ENCODE measurements at places on chromosomes 7 and 10.

GRCh38 chr7:155259866-155260497, 37.7 kb upstream of the INSIG1 start:
- no peak for DNase-seq

DNA sequence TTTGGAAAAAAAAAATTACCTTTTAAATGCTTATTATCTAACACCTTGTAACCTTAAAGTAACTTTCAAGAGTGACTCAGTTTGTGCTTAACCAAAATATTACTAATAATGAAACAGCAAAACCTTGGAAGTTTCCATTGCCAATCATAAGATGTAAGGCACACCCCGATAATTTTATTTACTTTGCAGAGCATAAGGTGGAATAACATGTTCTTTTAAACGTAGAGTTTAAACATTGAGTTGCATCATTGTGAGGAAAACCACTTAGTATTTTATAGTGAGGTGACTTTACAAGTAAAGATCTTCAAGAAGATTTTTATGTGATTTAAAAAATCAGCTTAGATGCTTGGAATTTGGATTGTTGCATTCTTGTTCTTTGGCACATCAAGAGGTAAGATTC, at the start of gene PNLIPRP3:
TSS of gene PNLIPRP3 (plus strand) at position 177 of the 400 bp plus-strand sequence. CDS start at position 343, 166 bp downstream.
- no peak for DNase-seq

DNA sequence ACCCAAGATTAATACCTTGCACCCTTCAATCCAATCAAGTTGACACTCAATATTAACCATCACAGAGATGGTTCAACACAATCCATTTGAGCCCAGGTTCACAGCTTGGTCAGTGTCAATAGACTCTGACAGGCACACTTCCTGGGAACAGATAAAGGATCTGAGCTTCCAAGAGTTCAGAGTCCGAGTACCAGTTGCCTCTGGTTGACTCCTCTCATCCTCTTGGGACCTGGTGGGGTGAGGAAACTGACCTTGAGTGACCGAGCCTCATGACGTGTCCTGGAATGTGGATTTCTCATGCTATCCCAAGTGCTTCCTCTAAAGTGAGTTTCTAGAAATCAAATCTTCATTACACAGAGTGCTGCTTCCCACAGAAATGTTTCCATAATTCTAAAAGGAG, 162.0 kb downstream of the CYP26A1 start:
- DNase-seq = no peak

DNA sequence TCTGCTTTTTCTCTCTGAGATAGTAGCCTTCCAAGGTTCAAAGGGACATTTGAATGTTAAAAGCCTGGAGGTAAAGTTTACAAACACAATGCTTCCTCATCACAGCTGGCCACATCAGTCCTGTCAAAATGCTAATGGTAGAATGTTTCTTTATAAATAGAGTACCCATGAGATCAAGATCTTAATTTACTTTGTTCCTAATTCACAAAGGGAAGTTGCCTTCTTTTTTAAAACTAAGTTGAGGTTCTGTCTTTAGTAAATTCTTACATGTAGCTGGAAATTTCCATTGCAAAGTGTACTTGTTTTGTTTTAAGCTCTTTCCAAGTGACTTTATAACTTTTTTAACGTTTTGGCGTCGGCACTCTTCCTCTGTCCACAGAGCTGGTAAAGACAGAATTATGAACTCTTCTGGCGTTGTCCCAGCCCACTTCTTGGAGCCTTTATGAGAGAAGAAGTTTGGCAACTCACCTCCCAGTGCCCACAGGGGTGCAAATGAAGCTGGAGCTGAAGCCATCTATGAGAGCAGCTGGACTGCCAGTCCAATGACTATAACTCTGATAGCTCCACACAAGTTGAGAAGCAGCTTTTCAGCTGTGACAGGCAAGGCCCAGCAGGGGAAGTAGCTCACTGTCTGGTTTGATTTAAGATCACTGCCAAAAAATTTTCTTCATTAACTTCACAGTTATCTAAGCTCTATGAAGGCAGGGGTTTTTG, 23.3 kb downstream of the FZD1 start:
- no peak for DNase-seq

DNA sequence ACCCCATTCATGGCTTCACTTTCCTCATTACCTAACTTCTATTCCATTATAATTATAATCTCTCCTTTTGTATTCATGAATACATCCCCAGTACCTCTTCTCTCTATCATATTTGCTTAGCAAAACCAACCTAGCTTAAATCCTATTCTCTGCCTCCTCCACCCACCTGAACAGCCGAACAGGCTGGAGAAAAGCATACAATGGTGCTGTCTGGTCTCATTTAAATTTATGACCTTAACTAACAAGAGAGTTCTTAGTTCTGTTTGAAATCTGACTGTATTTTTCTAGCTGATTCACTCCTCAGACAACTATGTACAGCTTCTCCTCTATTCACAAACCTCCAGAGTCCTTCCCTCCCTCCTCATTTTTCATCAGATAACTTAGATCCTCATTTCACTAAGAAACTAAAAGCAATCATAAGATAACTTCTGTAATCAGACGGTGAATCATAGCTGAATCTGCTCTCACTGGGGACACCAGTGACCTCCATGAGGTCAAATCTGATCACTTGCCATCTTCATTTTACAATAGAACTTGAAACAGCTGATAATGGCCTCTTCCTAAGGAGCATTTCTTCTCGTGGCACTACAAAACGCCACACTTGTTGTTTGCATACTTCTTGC, 233.9 kb upstream of the AOAH start:
- DNase-seq = no peak

DNA sequence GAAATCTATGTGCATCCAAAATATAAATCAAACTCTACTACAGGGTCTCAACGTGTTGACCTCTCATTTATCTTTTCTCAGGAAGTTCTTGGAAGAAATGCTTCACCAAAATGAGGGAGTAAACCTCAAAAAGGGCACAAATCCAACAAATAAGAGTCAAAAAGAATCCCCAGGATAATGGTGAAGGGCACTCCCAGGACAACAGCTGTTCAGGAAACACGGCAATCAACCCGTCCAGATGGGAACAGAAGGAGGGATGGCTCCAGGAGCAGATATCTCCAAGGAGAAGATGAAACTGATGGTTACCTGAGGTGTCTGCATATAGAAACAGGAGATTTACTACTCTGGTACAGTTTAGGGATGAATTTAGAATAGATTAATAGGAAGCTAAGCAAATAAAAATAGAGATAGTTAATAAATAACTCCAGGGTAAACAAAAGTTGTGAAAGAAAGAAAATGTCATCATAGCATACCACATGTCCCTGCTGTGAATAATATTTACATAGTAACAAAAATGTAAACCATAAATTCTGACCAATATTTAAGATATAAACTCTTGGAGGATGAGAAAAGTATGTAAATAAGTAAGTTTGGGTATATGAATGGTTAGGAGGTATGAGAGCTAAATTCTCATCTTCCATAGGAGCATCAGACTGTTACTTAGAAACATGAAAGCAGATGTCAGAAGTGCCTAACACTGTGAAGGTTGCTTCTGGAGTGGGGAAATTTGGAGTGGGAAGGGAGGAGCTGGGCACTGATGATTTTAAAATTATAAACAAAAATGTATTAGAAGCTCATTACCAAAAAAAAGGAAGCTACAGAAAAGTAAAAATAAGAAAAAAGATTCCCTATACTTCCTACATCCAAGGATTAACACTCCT, 237.5 kb upstream of the HPS1 start:
- DNase-seq = no peak

GRCh38 chr7:28037220-28038010, 143.2 kb downstream of the JAZF1 start:
- DNase-seq = no peak

- no peak for DNase-seq
Measured at GRCh38 chr10:6204341-6205191, 1.8 kb downstream of the PFKFB3 start.

DNA sequence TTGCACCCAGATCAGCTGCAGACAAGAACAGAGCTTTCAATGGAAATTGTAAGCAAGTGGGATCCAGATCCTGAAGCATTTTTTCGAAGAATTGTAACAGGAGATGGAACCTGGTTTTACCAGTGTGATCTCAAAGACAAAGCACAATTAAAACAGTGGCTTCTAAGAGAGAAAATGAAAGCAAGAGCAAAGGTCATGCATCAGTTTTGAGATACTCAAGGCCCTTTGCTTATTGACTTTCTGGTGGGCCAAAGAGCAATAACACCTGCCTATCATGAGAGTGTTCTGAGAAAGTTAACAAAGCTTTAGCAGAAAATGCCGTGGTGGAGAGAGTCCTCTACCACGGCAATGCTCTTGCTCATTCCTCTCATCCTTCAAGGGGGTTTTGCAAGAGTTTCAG, 194.8 kb downstream of the TMEM178B start:
- DNase-seq = no peak

DNA sequence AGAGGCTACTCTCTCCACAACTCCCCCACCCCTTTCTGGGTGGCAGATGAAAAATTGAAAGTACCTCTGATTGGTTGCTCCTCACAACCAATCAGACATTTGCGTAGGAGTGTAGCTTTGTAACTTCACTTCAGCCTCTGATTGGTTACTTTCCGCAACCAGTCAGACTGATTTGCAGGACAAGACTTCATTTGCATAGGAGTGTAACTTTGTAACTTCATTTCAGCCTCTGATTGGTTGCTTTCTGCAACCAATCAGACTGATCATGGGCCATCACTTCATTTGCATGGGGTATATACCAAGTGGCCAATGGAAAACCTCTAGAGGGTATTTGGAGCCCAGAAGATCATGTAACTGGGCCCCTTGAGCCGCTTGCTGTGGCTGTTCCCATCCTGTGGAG, 25.6 kb downstream of the CDNF start:
- no peak for DNase-seq

DNA sequence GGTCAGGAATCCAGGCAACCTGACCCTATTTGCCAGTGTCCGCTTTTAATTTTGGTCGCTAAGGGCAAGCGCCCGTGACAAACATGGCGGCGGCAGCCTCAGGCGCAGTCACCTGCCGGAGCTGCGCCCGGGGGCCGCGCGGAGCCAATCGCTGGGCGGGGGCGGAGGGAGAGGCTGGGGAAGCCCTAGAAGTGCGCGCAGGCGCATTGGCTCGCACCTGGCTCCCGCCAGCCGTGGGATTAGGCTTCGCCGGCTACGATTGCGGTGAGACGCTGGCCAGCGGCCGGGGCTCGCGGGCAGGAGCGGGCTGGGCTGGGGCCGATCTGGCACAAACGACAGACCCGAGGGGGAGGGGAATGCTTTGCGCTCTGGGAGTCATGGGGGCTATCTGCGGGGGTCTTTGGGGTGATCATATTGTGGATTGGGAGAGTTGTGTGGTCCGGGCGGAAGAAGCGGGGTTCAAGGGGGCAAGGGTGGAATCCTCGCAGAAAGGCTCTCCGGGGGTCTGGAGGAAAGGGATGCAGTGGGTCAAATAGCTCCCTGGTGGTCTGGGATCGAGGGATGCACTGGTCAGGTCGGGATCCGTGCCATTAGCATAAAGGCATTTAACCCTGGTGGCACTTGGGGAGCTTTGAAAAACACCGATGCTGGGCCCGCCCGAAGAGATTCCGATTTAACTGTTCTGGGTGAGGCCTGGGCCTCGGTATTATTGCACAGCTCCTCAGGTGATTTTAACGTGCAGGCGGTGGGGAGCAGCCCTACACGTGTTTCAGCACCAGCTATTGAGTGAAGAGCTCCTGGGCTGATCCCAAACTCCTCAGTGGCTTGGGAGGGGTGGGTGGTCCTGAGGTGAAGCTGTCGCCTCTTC, 10.1 kb upstream of the C10orf95 start:
- DNase-seq = peak; percentile 89

DNA sequence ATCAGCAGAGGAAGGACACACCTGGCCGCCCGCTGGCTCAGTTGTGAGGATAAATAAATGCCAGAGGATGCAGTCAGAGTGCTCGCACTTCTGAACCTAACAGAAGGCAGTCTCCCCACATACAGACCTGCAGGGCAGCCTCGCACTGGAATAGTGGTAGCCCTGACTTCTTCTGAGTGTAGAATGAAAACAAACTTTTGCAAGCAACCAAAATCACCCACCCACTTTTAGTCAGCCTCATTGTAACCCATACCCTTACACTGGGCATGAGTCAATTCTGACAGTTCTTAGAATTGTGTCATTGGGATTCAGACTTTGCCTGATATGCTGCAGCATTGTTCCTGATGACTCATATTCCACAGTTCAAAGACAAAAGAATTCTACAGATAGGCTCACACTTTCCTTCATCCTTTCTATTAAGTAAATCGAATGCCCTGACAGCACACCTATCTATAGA, 167.0 kb upstream of the CDK1 start:
- DNase-seq = no peak

DNA sequence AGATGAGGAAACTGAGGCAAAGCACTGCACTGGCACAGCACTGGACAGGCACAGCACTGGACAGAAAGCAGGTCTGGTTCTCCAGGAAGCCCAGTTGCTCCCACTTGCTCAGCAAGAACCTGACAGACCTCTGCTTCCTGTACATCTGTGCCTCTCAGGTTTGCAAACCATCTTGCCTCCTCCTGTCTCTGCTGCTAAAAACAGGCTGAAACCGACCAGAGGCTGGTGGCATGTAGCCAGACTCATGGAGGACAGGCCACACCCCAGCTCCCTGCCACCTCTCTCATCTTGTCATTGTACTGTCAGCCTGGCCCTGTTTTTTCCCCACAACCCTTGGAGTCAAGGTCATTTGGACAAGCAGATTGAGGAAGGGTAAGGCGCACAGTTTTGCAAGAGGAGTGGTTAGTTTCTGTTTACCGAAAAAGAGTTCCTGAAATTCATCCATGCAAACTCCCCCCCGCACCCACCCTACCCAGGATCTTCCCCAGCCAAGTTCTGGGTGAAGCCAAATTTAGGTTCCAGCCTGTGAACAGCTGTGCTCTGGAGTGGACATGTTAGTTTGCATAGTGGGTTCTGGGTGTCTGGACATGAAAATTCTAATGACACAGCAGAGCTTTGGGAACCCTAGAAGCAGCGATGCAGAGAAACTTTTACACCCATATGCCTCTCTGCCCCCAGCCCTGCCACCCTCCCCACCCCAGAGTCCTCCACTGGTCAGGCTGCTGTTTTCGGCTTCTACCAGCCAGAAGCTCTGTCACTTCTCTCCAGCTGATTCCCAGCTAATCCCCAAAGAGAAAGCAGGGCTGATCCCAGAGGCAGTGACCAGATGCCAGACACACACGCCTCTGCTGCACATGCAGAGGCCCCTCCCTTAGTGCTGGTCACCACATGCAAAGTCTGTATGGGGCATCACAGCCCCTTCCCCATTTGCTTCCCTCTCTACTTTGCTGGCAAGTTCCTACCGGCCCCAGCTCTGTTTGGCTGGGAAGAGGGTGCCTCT, 8.5 kb upstream of the C10orf105 start:
- DNase-seq = peak; percentile 34

- DNase-seq = no peak
Measured at GRCh38 chr7:128274246-128274883, 33.3 kb downstream of the LEP start.

GRCh38 chr10:101189461-101190401, 39.5 kb downstream of the LBX1 start:
- peak; percentile 86 for DNase-seq

- no peak for DNase-seq
Measured at GRCh38 chr10:108166401-108166800, 1001.9 kb upstream of the SORCS1 start.

- DNase-seq = no peak
Measured at GRCh38 chr10:132671228-132672154, 114.5 kb downstream of the NKX6-2 start.

- no peak for DNase-seq
Measured at GRCh38 chr10:121338206-121338980, 259.9 kb downstream of the FGFR2 start.
